NCI-H1048 (cell line): ENCODE measurements at places on chromosomes 12 and 14.
A peak's percentile ranks its signal among the peaks of the same experiment; 100 is the strongest.

DNA sequence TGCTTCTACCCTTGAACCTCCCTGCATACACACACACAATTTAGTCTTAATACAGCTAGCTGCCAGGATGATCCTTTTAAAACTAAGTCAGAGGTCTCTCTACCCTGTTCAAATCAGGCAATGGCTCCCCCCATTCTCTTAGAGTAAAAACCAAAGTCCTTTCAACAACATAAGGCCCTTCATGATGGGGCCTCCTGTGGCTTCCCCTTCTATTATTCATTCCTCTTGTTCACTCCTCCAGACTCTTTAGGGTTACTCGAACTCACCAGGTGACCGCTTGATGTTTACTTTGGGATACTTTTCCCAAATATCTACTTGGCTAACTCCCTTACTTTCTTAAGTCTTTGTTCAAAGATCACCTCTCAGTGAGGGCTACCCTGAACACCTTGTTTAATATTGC lies 30.4 kb downstream of the DENND5B start:
- DNase-seq = no peak

GRCh38 chr14:71165121-71166031 lies 258.1 kb downstream of the PCNX1 start:
- no peak for DNase-seq

- DNase-seq = no peak
These were observed 17.0 kb downstream of the TEDC1 start for GRCh38 chr14:105508069-105508468.

DNA sequence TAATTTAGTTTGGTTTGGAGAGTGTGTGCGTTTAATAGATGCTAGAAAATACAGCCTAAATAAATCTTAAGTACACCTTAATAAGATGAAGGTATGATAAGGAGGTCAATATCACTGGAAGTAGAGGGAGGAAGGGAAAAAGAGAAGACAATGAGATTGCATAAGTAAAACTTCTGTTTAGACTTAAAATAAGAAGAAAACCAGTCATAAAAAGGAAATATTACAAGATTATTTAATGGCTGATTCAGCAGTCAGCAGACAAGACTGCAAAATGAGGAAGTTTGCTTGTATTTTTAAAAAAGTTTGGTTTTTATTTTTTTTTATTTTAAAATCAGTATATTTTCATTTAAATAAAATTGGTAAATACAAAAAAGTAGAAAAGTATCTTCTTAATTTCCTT lies 3.2 kb downstream of the SLC38A6 start:
- no peak for DNase-seq

- DNase-seq = no peak
These were observed 100.0 kb upstream of the HECTD1 start for GRCh38 chr14:31307618-31308017.

DNA sequence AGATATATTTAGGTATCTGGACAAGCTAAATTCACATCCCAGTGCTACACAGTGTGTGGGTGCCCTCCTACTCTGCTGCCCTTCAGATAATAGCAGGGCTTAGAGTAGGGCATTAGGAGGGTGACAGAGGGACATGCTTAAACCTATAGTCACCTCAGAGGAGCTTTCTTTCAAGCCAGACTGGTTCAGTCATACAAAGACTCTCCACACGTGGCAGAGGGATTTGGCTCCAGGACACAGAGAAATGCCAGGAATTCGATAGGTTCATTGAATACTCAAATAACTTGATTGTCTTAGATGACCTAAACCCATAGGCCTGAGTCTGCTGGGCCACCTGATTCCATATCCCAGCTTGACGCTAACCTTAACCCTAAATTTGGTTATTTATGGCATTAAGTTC lies 163.5 kb downstream of the TPH2 start:
- DNase-seq = no peak

GRCh38 chr14:102077382-102077709 lies 9.5 kb downstream of the HSP90AA1 start:
- DNase-seq = no peak

DNA sequence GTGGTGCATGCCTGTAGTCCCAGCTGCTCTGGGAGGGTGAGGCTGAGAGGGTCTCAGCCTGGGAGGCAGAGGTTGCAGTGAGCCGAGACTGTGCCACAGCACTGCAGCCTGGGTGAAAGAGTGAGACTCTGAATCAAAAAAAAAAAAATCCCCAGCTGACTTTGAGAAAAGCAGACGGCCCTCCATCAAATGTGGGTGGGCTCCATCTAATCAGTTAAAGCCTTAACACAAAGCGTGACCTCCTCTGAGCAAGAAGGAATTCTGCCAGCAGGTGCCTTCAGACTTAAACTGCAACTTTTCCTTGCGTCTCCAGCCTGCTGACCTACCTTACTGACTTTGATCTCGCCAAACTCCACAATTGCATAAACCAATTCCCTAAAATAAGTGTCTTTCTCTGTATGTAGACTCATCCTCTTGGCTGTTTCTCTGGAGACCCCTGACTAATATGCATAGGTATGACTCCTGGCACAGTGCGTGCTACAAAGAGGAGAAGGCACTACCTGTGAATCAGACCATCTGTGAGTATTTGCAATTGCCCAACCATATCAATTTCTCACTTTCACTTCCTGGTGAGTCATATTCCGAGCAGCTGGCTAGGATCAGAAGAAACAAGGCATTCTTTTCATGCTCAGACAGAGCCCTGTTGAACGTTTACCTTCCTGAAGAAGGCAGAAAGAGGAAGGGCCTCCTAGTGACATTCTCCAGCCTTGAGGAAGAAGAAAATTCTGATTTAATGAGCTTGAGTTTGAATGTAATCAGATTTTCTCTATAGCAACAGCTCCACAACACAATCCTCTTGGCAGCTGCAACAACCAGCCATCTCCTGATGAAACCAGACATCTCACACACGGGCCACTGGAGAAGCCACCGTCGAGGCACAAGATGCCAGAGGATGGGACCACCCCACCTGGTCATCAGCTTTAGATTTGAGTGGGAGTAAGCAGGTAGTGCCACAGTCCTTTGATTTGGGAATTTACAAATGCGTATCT lies 54.3 kb downstream of the CLMN start:
- peak; percentile 47 for DNase-seq

GRCh38 chr14:49970474-49971147 lies 77.7 kb downstream of the ARF6 start:
- no peak for DNase-seq
